Activated T-helper 1 cell treated with Interleukin-2 at 50 U/mL for 16 hours (primary cell): ENCODE measurements at places on chromosomes 2 and 18.

DNA sequence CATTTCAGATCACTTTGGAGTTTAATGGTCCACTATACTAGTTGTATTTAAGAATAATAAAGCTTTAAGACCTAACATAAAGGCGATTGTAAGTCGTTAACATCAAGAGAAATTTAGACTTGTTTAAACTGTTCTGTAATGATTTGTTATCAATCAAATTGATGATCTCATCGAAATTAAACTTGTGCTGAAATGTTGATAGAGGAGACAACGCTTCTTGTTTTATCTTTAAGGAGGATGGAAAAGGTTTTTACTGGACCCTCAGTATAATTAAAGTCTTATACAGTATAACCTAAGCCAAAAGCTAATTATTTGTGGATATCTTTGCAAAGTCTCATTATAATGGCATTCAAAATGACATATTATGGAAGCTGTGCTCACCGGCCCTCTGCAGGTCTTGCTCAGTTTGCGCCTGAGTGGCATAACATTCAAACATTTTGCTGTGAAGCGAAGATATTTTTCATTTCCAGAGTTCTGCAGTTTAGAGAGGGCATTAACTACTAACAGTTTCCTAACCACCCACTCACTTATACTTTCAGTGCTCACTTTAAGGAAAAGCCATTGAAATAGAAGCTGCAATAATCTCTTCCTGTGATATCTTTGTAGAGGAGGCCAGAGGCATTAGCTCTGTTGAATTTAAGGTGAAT, 1.4 kb upstream of the SERTAD2 start:
- DNase-seq, result no peak

DNA sequence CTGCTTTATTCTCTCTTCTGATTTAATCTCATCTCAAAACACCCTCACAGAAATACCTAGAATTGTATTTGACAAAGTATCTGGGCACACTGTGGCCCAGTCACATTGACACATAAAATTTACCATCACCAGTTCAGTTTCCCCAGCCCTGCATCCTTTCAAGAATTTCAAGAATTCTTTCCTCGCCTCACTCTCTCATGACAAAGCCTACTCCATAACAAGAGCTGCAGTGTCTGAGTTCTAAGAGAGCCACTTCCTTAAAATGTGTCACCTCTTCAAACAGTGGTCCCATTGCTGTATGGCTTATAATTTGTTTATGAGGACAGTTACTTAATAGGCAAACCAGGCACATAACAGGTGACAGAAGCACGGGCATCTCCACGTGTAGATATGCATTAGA, 90.9 kb upstream of the STK39 start:
- DNase-seq, result no peak

DNA sequence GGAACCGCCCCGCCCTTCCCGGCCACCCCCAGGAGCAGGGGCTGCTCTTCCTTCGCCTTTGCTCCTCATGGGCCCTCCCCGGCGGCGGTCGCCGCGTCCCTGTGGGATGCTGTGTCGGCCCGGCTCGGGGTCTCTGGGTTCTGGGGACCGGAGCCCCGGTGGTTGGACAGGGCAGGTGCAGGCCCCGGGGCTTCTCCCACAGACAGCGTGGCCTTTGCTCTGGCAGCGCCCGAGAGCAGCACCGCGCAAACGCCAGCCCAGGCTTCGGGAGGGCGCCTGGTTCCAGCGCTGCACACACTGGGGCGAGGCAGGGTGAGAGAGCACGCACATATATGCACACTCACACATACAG, 9.0 kb upstream of the KCNG2 start:
- DNase-seq, result no peak

DNA sequence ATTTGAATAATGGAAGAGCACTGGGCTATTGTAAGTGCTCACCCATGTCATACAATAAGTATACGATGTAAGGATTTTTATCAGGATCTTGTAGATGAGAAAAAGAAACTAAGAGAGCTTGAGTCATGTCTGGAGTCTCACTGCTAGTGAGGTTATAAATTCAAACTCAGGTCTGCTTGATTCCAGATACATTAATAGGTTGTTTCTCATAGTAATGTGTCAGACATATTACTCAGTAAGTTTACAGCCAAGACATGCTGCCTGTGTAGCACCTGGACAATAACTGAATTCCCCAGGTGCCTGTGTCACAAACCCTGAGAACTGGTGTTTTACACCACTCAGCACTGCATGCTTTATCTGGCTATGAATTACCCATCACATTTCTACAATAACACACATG, 216.9 kb upstream of the LRP1B start:
- no peak for DNase-seq

GRCh38 chr2:28088970-28089369, 198.4 kb downstream of the BABAM2 start:
- DNase-seq, result no peak

- no peak for DNase-seq
Measured at GRCh38 chr2:119517433-119517832, 6.8 kb downstream of the SCTR start.
